ENCODE measurements at places on chromosomes 2 and 18.

GRCh38 chr2:202605174-202605573 is 29.6 kb upstream of the FAM117B start:
- DNase-seq = no peak

- DNase-seq = no peak
Observed at GRCh38 chr2:36530178-36530982, 67.6 kb downstream of the FEZ2 start.

DNA sequence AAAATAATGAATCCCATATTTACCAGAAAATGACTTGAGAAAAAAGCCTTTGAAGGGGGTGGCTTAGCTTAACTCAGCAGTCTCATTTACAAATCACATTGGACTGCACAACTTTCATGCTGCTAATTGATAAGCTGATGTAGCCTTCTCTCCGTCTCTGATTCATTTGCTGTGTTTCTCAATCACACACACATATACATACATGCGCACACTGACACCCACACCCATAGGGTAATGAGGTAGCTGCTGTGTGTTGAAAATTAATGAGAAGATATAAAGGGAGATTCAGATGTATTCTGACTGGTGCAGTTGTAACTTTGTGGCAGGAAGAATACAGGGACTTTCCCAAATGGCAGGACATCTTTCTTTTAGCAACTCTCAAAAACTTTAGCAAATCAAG is 141.9 kb upstream of the GCFC2 start:
- no peak for DNase-seq

DNA sequence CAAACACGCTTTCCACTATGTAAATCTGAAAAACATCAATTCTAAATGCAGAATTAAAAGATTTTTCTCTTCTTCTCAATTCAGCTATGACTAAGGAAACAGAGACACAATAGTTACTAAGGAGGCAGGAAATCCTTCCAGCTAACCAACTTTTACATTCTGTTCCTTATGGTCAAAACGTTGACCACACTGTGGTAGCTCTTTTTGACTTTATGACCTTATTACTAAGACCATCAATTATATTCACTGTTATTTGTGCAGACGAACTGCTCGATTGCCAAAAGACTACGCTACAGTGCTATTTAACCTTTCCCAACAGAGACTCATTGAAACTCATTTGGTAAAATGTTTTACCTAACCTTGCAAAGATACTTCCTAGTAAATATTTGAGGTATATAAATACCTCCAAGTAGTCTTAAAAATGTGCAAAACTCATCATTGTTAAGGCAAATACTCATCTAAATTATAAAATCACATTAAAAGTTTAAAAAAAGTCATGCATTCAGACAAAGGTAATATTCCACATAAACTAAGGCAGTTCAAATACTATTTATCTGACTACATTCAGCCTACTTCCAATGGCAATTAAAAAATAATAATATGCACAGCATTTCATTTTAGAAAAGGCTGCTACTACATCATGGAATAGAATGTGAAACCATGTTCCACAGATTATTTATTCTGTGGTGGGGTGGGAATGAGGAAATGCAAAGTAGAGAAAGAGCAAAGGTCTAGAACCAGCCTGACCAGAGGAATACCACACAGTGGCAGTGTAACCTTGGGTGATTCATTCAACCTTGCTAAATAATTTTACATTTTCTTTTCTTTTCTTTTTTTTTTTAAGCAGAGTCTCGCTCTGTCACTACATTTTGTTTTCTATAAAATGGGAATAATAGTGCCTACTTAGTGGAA is 139.9 kb downstream of the THADA start:
- DNase-seq = no peak

- DNase-seq = no peak
Observed at GRCh38 chr18:26791676-26792075, 73.8 kb downstream of the AQP4 start.

- DNase-seq = no peak
Observed at GRCh38 chr18:27794181-27794926, 382.6 kb downstream of the CDH2 start.

GRCh38 chr2:191933307-191934105 is 86.6 kb upstream of the CAVIN2 start:
- no peak for DNase-seq

- no peak for DNase-seq
Observed at GRCh38 chr2:17303054-17303453, 215.2 kb downstream of the RAD51AP2 start.

DNA sequence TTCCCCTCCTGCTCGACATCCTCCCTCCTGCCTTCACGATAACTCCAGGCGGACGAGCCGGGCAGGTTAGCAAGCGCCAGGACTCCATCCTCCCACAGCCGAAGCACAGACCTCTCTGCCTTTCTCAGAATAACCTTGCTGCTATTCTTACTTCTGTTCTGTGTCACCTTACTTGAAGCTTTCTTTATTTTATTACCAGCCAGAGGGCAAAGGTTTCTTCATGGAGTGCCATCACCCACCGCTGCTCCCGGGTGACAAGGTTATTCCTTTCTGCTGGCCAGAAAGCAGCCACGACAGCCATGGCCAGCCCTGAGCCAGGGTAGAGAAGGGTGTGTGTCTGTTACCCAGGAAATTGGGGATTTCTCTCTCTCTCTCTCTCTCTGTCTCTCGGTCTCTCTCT is 227.1 kb downstream of the ANAPC1 start:
- DNase-seq = no peak

GRCh38 chr18:23689031-23689615 is at the start of gene LAMA3:
Gene LAMA3 (plus strand): TSS chr18:23689453. CDS start chr18:23689684, 231 bp downstream.
- DNase-seq = no peak

GRCh38 chr2:47058003-47058931 is 96.8 kb downstream of the STPG4 start:
- DNase-seq = no peak

GRCh38 chr2:75609937-75610508 is 36.6 kb upstream of the MRPL19 start:
- DNase-seq = no peak

GRCh38 chr2:143160732-143161707 is 31.8 kb downstream of the ARHGAP15 start:
- no peak for DNase-seq

DNA sequence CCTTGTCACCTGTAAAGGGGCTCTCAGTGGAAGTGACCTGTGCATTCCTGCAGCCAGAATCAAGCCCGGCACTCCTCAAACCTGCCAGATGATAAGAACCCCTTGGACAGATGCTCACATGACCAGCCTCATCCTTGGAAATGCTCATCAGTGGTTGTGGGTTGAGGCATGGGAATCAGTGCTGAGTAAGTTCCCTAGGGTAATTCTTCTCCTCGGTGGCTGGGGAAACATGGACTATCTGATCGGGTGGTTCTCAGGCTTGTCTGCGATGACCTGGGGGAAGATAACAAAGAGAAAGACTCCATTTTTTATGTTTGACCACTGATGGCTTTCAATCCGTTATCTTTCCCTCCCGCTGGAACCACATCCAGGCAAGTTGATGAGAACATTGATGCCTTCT is 84.0 kb downstream of the SPP2 start:
- no peak for DNase-seq

- no peak for DNase-seq
Observed at GRCh38 chr2:43898134-43898837, 59.5 kb downstream of the ABCG8 start.

- no peak for DNase-seq
Observed at GRCh38 chr2:37364351-37364750, 19.9 kb downstream of the QPCT start.

- no peak for DNase-seq
Observed at GRCh38 chr2:12071318-12071717, 324.9 kb downstream of the LPIN1 start.

- DNase-seq = no peak
Observed at GRCh38 chr2:240174496-240174895, 34.0 kb upstream of the OTOS start.

DNA sequence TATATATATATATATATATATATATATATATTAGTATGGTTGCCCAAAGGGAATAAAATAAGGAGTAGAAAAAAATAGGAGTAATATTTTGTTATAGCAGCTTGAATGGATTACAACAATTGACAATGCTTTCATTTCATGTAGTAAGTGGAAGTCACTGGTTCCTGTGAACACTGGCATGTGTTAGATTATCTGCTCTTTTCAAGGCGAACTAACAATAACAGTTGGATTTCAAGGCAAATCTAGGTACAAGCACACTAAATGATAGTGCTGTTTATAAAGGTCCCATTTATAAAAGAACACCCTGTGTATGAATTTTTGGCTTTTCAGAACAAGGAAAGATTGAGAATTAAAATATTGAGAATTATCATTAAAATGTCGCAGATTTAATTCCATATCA is 1535.7 kb downstream of the LRP1B start:
- no peak for DNase-seq

- DNase-seq = no peak
Observed at GRCh38 chr2:241940329-241940728, 70.8 kb downstream of the RTP5 start.

- DNase-seq = no peak
Observed at GRCh38 chr2:3007135-3007534, 370.5 kb downstream of the EIPR1 start.

DNA sequence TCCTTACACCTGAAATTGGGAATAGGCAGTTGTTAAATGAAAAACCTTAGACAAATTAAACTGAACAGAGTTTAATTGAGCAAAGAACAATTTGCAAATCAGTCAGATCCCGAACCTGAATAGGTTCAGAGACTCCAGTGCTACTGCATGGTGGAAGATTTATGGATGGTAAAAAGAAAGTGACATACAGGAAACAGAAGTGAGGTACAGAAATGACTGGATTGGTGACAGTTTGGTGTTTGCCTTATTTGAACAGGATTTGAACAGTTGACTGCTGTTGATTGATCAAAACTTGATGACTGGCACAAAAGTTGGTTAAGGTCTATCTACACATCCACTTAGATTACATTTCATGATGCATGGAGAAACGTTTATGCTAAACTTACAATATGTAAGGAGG is 248.8 kb downstream of the HNMT start:
- no peak for DNase-seq

- DNase-seq = no peak
Observed at GRCh38 chr2:128291844-128292598, 26.6 kb downstream of the HS6ST1 start.

DNA sequence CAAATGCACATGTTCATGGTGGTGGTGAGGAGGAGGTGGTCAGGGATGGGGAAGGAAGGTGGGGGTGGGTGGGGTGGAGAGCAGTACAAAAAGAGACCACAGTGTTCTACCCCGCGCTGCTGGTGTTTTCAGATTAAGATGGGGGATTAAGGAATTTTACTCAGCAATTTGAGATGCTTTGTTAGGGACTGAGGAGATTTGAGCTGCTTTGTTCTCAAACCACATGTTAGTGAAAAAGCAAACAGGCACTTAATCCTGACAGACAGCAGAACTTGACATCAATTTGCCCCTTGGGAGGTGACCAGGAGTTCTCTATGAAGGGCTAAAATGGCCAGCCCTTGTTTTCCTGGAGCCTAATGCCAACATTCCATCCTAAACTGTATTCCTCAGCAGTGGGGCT is 244.5 kb downstream of the MEIS1 start:
- no peak for DNase-seq

- no peak for DNase-seq
Observed at GRCh38 chr2:164700390-164700789, 79.1 kb upstream of the GRB14 start.

DNA sequence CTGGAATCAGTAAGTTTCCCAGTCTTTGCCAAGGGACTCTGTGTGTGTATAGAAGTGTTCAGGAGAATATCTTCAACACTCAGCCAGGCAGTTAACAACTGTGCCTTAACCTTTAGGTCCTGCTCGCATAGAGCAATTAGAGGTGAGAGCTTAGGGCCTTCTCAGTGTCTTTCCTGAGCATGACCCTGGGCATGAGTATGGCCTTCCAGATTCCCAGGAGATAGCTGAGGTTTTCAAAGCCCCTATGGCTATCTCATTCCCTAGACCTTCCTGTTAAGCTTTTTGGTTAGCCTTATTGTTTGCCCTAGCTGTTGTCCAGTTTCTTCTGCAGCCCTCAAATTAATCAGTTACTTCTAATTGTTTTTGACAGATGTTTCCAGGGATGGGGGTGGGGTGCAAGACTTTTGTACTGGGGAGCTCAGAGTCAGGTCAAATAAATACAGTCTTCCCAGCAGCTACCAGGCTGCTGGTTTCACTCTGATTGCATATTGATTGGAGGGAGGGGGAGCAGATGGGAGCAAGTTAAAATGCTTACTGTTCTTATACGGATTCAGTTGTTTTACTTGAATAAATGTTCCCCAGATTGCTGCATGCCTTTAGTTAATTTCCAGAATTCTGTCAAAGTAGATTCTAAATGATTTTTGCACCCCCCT is 23.1 kb downstream of the PDK1 start:
- DNase-seq = no peak

DNA sequence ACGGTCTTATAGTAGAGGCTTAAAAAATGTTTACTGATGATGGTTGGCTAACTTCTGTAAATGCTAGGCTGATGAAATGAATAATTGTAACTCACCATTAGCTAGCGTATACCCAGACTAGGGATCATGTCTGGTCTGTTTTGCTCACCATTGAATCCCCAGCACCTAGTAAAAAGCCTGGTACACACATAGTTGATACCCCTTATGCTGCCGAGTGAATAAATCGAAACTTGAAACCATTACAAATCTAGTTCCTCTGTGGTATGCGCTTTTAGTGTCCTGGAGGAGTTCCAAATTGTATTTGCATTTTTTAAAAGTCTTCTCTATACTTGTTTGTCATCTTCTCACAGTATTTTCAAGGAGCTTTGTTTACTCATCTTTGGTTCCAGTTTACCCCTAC is 1.3 kb downstream of the TAF1B start:
- DNase-seq = no peak

GRCh38 chr2:173547499-173547898 is 192.8 kb downstream of the CDCA7 start:
- DNase-seq = no peak

DNA sequence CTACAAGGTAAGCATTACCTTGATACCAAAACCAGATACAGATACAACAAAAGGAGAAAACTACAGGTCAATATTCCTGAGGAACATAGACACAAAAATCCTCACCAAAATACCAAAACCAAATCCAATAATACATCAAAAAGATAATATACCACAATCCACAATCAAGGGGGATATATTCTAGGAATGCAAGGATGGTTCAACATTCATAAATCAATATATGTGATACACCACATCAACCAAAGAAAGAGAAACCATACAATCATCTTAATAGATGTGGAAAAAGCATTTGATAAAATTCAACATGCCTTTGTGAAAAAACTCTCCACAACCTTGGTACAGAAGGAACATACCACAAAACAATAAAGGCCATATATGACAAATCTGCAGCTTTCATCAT is 28.4 kb downstream of the DNAH7 start:
- no peak for DNase-seq

DNA sequence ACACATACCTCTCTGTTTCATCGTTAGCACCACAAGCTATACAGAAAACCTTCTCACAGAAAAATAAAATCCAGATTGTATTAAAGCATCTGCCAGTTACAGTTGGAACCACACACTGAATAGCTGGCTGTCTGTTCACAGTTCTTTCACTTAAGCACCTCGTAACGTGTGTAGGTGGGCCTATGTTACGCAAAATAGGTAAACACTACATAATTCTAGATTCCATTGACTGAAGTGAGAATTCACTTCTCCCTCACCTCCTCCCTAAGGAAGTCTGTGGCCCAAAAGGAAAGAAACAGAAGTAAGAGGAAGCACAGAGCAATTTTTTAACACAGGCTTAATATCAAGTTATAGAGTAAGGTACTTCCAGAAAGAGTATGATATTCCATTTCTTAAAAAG is 24.9 kb downstream of the PELI1 start:
- no peak for DNase-seq

- no peak for DNase-seq
Observed at GRCh38 chr2:45821558-45822271, 170.2 kb downstream of the PRKCE start.

GRCh38 chr2:224938651-224939182 is 103.6 kb downstream of the DOCK10 start:
- DNase-seq = no peak
